A549 treated with Hydrocortisone at 1 μM for 4 hours (cell line): ENCODE measurements at places on chromosomes 13 and 19. TPM values are rescaled to one million over a fixed set of nuclear protein-coding genes. Genes with fewer than 3 reads are reported as not detected.

The CGB8 gene
- 1.4 to 3.7 TPM (median 2.8 TPM) in 5 replicates for total RNA-seq

The ZNF729 gene
- total RNA-seq = not detected in 5 replicates

The NLRP11 gene
- 0.02 to 0.06 TPM (median 0.03 TPM) in 5 replicates for total RNA-seq

The ZNF570 gene
- total RNA-seq = 2.5 to 4.7 TPM (median 3.9 TPM) in 5 replicates

The CD37 gene
- not detected in 5 replicates for total RNA-seq

The IZUMO4 gene
- total RNA-seq = 0.36 to 0.90 TPM (median 0.56 TPM) in 5 replicates

The WDR87 gene
- total RNA-seq = not detected in 5 replicates

The PCSK4 gene
- 0.64 to 1.0 TPM (median 0.85 TPM) in 5 replicates for total RNA-seq

The ACP7 gene
- total RNA-seq = 0.05 to 0.25 TPM (median 0.07 TPM) in 5 replicates

The ATP4A gene
- 0.07 to 0.09 TPM in 2 of 5 replicates, not detected in the others for total RNA-seq

The TMEM255B gene
- total RNA-seq = 0.54 to 1.0 TPM (median 0.87 TPM) in 5 replicates

The TYROBP gene
- total RNA-seq = not detected in 5 replicates

The TSSK6 gene
- total RNA-seq = 1.2 to 1.9 TPM (median 1.5 TPM) in 5 replicates

The DDA1 gene
- 51.9 to 57.5 TPM (median 53.8 TPM) in 5 replicates for total RNA-seq

The FOXO1 gene
- total RNA-seq = 7.5 to 10.6 TPM (median 8.8 TPM) in 5 replicates

The FGF21 gene
- not detected in 5 replicates for total RNA-seq

The BCKDHA gene
- total RNA-seq = 34.9 to 47.4 TPM (median 40.9 TPM) in 5 replicates

The GRIK5 gene
- total RNA-seq = 0.38 to 0.52 TPM (median 0.48 TPM) in 5 replicates

The ADGRE3 gene
- total RNA-seq = not detected in 5 replicates

The CATSPERD gene
- 0.03 TPM in 2 of 5 replicates, not detected in the others for total RNA-seq

The MEIS3 gene
- 32.7 to 43.0 TPM (median 37.1 TPM) in 5 replicates for total RNA-seq
